ENCODE measurements at places on chromosomes 12 and 14.

GRCh38 chr12:1330477-1330827, 263.9 kb downstream of the FBXL14 start:
- no peak for DNase-seq

DNA sequence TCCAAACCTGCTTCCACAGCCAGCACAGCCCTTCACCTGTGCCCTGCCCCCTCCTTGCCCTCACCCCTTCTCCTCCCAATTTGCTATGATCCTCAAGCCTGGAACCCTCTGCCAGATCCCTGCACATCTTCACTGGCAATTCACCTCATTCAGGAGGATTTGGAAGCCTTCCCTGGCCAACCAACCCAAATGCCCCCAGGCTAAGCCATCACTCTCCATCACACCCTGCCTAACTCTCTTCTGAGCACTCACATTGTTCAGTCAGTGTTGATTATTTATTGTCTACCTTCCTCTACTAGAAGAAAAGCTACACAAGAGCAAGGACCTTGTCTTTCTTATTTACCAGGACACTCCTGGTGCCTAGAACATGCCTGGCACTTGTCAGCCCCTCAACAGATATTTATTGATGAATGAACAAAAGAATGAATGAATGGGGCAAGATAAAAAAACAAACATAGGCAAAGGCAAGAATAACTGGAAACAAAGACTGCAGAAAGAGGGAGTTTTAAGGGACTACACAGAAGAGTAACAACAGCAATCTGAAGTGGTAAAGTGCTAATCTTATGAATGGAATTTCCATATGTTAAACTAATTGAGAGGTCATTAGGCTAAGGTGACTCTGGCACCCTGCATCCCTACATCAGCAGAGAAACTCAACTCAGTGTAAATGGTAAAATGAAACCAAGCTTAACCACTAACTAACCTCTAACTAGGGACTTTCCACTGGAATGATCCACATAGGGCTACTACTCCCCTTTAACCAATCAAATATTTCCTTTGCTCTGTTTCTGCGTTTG, 33.4 kb downstream of the TMTC1 start:
- no peak for DNase-seq

DNA sequence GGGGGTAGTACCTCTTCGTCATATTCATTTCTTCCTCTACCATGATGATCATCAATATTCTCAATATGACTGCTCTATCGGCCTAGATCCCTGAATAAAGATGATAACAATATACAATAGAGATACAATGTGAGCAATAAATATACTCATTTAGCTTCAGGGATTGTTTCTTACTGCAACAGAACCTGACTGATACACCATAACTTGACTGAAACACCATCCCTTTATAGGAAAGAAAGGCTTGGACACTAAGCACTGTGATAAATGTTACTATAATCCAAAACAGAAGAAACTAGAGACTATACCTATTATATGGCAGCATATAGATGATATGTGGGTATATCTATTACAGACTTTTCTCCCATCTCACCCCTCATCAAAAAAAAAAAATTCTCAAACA, 1.2 kb upstream of the RHOJ start:
- no peak for DNase-seq

GRCh38 chr12:43392116-43392515, 159.9 kb downstream of the ADAMTS20 start:
- DNase-seq, result no peak
